ENCODE measurements at places on chromosomes 4 and X.

- DNase-seq, result no peak
Observed at GRCh38 chr4:80179637-80180161, 17.6 kb upstream of the PRDM8 start.

DNA sequence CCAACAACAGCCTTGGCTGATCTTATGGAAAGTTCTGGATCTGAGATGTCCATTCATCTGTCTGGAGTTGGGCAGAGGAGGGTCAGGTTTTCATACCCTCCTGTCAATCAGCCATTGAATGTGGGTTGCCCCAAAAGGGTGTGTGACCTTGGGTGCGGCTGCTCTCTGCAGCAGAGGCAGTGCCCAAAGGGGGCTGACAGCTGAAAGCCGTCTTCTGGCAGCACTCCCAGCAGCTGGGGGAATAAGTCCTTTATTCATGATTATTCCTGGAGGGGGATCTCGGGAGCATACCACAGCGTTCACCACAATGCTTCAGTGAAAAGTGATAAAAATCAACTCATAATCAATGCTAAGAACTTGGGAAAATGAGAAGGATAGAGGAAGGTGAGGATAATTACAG is 54.7 kb downstream of the OTC start:
- DNase-seq, result no peak

- DNase-seq, result no peak
Observed at GRCh38 chrX:71118985-71119535, 664 bp downstream of the MED12 start.

DNA sequence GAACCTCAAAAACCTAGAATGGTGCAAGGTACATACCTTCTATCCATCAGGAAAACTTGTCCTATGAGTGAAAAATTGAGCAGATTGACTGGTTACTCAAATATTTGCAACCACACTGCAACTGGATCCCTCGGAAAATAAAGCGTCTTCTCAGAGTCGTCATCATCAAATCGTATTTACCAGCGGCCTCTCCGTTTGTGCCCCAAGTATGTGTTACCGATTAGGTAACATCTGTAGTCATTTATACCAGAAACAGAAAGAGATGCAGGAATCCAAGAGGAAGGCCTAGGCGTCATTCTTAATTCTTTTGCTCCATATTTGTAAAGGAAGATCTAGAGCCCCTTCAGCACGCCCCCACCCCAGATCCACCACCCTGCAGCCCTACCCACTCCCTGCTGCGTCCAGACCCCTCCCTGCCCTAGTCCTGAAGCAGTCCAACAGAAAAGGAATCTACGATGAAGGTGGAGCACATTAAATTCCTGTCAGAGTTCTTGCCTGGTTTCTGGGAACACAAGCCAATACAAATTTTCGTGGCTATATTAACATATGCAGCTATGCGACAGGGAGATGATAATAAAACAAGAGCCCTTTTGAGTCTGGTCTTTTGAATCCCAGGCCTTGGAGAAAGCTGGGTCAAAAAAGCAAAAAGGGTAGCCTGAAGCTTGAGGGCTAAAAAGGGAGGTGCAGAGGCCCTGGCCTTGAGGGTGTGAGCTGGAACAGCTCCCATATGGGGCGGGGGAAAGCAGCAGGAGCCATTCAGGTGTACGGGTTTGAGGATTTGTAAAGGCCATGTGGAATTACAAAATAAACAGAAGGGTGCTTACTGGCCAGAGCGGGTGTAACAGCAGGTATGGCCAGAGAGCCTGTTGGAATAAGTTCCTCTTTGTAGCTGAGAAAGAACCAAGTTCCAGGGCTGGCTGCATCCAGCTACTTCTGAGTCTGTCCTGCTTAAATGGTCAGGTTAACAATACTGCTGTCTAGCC is 77.0 kb downstream of the ZNF827 start:
- DNase-seq, result no peak

DNA sequence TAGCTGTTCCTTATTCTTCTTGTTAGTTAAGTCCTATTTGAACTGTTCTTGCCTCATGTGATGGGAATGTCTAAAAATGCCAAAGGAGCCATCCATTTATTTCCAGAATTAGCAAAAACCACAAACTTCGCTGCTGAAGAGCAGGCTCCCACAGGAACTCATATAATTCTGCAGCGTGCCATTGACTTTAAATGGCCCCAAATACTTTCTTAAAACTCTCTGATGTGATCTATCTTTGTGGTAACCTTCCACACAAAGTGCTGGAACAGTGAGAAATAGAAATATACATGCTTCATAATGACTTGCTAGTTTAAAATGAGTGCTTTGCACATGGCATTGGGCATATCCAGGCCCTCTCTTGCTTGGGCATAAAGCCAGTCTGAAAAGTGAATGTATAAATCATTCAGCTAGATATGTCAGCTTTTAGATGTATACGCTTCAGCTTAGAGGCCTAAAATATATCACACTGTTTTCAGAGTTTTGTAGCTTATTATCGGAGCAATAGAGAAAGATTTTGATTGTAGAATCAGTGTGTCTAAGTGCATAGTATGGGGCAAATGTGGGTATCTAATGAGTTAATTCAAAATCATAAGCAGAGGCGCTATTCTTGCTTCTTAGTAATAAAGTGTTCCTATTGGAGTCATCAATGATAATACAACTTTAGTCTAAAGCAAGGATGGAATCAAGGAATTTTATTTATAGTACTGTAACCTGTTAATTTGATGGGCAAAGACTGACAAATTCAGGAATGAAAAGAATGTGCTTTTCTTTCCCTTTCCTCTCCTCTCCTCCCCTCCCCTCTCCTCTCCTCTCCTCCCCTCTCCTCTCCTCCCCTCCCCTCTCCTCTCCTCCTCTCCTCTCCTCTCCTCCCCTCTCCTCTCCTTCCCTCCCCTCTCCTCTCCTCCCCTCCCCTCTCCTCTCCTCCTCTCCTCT is 392.2 kb upstream of the ZFP42 start:
- no peak for DNase-seq

DNA sequence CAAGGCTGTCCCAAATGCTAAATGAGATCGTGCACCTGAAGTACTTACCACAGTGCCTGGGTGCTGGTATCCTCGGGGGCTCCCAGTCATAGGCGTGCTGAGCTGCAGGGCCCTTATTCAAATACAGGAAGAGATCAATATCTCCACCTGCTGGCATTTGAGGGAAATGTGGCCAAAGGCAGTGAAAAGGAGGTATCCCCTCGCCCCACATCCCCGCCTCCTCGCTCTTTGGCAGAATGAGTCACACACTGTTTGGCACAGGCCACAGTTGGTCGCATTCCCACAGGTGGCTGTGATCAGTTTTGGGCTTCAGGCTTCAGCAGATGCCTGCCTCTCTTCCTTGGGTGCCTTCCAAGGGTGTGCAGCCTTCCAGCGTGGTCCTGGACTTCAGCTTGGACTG is 28.4 kb downstream of the ZNF185 start:
- DNase-seq, result peak; percentile 82

GRCh38 chrX:29447867-29448266 is 767.5 kb upstream of the MAGEB2 start:
- no peak for DNase-seq

GRCh38 chr4:102757681-102758080 is 3.1 kb downstream of the MANBA start:
- DNase-seq, result no peak

- no peak for DNase-seq
Observed at GRCh38 chrX:18714910-18715309, 7.5 kb downstream of the PPEF1 start.

DNA sequence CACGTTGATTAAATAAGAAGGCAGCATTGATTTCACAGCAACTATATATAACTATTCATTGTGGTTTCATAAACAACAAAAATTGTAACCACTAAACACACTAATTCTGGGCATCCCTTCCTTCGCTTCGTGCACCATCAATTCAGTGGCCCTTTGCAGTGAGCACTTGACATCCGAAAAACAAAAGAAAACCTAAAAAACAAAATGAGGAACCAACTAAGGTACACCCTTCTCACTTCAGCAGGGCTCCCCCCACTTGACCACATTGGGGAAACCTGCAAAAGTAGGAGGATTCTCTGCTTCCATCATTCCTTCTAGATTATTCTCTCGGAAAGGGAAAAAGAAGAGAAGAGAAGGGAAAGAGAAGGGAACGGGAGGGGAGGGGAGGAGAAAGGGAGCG is 28.3 kb downstream of the NBDY start:
- DNase-seq, result no peak

Data from SW480 (cell line).